ENCODE measurements at places on chromosomes 2 and 18.

DNA sequence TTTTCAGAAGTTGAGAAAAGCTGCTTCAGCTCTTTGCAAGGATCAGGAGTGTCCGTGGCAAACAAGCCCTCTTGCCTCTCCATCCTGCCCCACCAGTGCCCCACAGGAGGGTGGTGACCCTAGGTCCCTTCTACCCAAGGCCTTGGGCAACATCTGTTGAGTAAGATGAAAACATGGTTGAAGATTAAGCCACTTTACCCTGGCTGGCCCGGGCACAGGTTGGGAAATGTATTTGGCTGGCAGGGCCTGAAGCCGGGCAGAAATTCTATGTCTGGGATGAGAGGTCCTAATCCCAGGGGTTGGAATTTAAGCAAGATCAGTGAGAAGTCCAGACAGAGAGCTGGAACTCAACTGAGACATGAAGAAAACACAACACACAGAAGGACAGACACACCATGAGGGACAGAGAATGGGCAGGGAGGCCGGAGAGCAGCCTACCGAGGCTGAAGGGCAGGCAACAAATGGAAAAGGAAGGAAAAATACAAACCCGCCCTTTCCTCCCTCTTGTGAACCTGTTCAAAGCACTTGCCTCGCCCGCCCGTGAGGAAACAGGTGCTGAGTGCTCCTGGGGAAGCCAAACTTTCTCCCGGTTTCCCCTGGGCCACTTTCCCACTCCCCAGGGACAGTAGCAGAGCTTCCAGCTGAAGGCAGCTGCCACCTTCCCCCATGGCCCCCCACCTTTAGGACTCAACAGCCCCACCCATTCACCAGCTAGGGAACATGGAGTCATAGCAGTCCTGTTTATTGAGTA lies 86.1 kb downstream of the TNS1 start:
- DNase-seq: no peak

DNA sequence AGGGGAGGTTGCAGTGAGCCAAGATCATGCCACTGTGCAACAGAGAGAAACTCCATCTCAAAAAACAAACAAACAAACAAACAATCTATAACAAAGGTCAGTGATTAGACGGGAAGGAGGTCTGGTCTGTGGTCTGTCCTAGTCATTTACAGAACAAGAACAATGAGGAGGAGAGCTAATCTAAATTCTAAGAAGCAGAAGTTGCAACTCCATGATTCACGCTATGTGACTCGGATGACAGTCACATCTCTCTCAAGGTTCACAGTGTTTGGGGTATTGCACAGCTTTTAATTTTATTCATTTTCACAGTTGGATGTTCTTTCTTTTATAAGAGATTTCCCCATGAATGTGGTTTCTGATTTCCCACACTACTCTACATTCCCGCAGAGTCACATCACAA lies 218.7 kb upstream of the PIEZO2 start:
- no peak for DNase-seq

GRCh38 chr2:231294571-231295362 lies 96.3 kb downstream of the ARMC9 start:
- DNase-seq: no peak

GRCh38 chr2:10919410-10919770 lies 7.7 kb downstream of the KCNF1 start:
- no peak for DNase-seq

DNA sequence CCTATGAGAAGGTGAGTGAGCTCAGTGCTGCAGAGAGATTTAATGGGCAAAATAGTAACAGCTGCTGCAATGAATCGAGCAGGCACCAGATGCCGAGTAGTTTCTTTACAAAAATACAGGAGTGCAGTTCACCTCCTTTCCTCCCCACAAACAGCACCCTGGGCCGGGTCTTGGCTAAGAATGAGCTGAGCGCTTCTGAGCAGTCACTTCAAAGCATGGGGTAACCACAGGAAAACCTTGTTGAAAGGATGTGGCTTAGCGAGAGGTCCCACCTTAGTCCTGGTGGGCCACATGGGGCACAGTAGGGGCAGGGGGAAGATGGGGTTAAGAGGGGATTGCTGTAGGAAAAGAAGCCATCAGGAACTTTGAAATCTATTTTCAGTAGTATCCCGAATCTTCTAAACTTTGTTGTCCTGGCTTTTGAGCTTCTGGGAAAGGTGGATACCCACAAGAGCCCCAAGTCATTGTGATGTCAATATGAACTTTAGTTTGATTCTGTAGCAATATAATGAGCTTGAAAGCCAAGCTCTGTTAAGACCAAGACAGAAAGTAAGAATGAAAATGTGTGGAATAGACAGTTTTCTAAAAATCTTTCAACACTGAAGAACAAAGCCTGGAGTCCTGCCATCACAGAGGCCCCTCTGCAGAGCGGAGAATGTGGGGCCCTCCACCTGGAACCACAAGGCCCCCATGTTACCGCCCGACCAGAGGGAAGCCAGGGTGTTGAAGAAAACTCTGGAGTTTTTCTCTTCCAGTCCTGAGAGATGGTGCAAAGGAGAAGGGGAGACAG lies 101.0 kb upstream of the ZNF236 start:
- no peak for DNase-seq

DNA sequence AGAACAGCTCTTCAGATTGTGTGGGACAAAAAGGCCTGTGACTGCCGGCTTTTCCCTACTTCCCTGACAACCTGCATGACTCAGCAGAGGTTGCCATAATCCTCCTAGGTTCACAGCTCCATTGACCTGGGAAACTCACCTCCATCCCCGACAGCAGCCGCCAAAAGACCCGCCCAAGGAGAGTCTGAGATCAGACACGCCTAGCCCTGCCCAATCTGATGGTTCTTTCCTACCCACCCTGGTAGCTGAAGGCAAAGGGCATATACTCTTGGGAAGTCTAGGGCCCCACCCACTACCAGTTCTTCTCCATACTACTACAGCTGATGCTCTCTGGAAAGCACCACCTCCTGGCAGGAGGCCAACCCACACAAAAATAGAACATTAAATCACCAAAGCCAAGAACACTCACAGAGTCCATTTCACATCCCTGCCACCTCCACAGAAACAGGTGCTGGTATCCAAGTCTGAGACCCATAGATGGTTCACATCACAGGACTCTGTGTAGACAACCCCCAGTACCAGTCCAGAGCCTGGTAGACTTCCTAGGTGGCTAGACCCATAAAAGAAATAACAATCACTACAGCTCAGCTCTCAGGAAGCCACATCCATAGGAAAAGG lies 140.6 kb downstream of the NETO1 start:
- DNase-seq: no peak

DNA sequence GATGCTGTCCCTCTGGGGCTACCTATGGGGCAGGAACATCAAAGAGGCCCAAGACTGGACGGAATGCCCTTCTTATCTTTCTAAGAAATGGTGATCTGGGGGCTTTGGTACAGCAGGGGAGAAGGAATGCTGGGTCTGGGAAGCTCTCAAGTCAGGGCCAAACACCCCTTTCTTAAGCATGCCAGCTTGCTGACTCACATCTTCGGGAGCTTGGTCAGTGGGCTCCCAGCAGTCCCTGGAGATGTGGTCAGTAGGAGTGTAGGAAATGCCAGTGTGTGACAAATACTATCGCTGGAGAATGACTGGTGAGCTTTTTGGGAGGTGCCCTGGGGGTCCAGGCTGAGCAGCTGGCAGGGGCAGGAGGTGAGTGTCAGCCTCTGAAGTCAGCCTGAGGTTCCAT lies 105.0 kb upstream of the CDC42EP3 start:
- no peak for DNase-seq

DNA sequence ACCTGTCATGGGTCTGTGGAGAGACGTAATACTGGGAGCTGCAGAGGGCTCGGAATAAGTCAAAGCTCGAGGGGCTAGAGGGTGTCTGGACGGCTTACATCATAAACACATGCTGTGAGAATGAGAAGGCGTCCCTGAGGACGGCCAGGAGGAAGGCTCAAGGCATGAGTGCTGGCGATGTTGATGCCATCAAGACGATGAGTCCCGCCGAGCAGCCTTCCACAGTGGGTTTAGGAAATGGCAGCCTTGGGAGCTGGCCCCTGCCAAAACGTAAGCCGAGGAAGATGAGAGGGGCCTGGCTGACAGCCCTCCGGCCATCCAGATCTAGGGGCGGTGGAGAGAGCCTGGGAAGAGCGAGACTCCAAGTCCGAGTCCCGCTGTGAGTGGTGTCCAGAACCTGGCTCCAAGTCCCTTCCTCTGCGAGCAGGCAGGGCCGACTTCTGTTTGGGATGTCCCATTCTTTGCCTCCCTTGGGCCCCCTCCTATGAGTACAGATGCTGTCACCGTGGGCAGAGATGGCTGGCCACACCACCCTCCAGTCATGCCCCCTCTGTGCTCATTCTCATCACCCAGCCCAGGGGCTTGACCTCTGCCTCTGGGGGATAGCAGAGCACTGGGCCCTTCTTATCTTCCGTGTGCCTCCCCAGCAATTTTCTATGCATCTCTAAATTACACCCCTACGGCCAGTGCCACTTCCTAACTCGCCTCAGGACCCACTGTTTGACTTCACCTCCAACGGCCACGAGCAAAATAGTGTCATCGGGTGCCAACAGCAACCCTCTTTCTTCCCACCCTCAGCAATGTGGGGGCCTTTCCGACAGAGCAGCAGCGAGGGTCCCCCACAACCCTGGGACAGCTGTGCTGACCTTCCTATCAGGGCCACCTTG lies 175.7 kb downstream of the FAM210A start:
- DNase-seq: no peak

GRCh38 chr2:75007061-75007460 lies 48.6 kb downstream of the POLE4 start:
- DNase-seq: no peak

DNA sequence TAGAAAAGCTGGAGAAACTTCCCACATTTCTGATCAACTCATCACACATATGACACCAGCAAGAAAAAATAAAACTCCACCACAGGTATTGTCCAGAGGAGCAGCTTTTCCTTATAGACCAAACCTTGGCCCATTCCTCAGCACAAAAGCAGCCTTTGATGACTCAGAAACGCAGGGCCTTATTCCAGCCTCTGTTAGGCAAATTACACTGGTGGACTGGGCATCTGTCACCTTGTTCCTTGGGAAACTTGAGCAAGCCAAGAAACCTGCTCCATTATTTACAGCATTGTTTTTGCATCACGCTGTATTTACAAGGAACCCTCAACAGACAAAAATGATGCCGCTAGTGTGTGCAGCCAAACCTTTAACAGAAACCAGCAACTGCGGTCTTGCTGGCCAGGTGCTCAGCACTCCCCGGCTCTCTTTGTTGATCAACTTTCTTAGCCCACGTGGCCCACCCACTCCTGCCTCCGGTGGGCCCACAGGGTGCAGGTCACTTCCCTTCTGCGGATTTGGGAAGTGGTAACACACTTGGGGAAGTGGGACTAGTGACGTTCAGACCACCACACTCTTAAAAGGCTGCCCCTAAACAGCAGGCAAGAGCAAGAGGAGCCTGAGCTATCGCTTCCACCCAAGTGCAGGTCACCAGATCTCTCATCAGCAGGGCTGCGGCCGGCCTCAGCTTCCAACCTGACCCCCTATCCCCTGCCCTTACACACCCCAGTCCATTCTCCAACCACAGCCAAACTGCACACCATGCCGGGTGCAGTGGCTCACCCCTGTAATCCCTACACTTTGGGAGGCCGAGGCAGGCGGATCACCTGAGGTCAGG lies 1.5 kb downstream of the AP1S3 start:
- DNase-seq: no peak

GRCh38 chr18:45341454-45341853 lies 273.8 kb upstream of the SLC14A2 start:
- DNase-seq: no peak

GRCh38 chr2:220228310-220229006 lies 601.0 kb downstream of the SLC4A3 start:
- no peak for DNase-seq

- no peak for DNase-seq
Observed at GRCh38 chr2:207640160-207640559, 15.0 kb upstream of the METTL21A start.

DNA sequence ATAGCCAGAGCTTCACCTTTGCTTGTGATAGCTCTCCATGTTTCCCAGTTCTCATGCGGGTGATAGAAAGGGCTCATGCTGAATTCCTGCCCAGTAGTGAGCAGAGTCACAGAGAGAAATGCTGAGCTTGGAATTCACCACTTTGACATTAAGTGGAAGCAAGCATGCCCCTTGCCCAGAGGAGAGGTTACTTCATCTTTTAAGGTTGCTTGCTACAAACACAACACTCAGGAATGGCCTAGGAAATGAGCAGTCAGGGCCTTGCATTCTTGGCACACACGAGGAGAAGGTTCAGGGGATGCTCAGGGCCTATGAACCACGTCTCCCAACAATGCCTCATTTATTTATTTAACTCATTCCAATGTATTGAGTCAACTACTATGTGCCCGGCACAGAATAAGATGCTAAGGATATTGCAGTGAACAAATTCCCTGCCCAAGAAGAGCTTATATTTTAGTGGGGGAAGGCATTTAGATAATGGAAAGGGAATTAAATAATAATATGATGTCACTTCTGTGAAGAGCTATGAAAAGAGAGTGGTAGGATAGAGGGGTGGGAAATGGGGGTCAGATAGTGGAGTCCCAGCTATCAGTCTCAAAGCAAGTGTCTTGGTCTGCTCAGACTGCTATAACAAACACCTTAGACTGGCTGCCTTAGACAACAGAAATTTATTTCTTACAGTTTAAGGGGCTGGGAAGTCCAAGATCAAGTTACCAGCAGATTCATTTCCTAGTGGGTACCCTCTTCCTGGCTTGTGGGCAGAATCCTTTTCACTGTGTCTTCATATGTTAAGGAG lies 42.1 kb downstream of the DDX18 start:
- no peak for DNase-seq

DNA sequence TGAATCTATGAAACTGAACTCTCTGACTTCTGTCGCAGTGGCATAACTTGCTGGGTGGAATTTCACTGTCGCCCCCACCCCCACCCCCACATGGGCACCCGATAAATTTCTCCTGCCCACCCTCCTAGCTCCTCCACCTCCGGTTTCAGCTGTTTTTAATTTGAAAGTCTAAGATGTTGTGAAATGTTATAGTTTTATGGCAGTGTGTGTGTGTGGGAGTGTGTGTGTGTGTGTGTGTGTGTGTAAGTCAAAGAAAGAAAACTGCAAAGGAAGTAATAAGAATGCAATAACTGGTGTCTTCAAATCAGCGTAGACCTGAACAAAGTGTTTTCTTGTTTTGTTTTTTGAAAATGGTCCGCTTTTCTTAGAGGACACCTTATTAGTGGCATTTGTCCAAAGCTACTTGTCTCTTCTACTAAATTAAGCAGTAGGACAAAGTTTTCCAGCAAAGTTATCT lies 388 bp downstream of the DTNA start:
- DNase-seq: no peak

DNA sequence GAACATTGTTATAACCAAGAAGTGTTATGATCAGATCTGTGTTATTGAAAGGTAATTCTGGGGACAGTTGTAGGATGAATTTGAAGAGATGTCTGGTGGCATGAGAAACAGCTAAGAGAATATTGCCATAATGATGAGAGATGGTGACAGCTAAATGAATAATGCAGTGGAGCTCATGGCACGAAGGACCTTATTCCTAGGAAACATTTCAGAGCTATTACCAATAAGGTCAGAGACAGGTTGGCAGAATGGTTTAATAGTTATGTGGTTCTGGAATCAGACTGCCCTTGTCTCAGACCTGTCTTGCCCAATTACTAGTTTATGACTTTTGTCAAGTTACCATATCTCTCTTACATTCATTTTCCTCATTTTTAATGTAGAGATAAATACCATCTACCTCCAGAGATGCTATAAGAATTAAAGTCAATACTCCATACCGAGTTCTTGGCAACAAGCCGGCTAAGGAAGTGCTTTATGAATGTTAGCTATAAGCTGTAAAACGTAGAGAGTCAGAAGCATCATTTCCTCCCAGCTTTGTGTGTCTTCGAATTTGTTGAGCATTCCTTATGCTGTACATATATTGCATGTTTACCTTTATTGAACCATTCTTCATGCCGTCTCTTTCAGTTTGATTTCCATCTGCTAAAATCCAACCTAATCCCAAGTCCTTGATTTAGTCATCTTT lies 73.6 kb upstream of the COL5A2 start:
- no peak for DNase-seq

GRCh38 chr2:19462256-19462645 lies 103.8 kb upstream of the OSR1 start:
- no peak for DNase-seq

All from renal cortex interstitium (tissue), 15 donors.